T47D (cell line): ENCODE measurements at places on chromosomes 11 and 22.

GRCh38 chr11:76445121-76446084 lies 585 bp downstream of the EMSY start:
- DNase-seq: peak; percentile 99

DNA sequence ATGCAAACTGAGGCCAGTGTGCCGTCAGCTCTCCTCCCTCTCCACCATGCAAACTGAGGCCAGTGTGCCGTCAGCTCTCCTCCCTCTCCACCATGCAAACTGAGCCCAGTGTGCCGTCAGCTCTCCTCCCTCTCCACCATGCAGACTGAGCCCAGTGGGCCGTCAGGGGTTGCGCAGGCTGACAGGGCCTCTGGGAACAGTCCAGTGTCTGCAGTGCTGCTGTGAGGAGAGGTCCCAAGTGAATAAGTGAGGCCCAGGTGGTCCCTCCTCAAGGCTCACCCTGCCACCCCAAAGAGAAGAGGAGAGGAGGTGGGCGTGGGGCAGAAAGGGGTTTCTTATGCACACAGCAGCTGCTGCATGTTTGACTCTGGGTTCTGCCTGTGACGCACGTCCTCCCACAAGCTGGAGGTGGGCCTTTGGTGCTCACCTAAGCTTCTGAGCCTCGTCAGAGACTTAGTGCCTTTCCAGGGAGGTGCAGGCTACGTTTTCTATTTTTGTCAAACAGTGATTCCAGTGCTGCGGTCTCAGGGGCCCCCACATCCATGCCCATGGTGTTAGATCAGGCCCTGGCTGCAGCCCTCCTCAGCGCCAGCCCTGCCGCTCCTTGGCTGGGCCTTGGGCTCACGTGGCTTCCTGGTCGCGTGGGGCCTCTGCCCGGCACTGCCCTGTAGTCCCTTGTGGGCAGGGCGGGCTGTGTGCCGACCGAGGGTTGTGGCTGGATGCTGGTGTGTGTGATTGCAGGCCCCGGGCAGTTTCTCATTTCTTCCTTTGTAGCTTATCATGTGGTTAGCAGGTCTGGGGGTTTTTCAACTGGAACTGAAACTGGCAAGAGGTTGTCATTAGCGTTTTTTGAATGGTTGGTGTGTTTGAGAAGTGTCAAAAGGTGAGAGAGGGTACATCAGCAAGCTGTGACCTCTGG lies 7.1 kb downstream of the TPCN2 start:
- no peak for DNase-seq

- DNase-seq: no peak
Measured at GRCh38 chr11:3152471-3153110, 12.5 kb downstream of the OSBPL5 start.

DNA sequence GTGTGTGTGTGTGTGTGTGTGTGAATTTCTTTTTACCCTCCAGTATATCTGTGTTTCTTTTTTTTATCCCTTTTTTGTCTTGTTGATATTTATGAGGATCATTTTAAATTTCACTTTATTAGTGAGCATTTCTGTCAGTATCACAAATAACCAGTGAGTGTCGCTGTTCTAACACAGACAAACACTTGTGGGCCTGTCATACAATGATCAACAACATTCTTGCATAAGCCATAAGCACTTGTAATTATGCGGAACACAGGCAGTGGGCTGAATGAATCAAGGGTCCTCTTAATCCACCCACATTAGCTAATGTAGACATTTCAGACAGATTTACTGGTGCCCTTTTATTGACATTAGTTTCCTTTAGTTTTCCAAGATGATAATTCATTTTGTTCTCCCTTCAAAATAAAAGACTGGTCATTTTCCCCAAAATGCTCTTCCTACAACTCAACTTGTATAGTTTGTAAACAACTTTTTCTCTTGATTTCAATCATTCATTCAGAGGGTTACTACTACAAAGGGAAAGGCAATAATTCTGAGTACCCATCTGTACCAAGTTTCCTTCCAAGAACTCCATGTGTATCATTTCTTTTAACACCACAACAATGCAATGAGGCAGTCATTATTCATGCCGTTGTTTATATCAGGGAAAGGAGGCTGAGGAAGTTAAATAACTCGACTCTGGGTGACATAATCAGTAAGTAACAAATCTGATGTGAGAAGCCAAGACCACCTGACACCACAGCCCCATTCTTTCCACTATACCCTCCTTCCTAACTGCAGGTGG lies 34.5 kb upstream of the ANO3 start:
- DNase-seq: peak; percentile 42

- DNase-seq: no peak
Measured at GRCh38 chr11:110086892-110087309, 6.3 kb upstream of the ZC3H12C start.

- DNase-seq: no peak
Measured at GRCh38 chr22:47063606-47064005, 301.2 kb downstream of the TBC1D22A start.

GRCh38 chr22:20024225-20024624 lies 3.3 kb downstream of the TANGO2 start:
- DNase-seq: no peak

DNA sequence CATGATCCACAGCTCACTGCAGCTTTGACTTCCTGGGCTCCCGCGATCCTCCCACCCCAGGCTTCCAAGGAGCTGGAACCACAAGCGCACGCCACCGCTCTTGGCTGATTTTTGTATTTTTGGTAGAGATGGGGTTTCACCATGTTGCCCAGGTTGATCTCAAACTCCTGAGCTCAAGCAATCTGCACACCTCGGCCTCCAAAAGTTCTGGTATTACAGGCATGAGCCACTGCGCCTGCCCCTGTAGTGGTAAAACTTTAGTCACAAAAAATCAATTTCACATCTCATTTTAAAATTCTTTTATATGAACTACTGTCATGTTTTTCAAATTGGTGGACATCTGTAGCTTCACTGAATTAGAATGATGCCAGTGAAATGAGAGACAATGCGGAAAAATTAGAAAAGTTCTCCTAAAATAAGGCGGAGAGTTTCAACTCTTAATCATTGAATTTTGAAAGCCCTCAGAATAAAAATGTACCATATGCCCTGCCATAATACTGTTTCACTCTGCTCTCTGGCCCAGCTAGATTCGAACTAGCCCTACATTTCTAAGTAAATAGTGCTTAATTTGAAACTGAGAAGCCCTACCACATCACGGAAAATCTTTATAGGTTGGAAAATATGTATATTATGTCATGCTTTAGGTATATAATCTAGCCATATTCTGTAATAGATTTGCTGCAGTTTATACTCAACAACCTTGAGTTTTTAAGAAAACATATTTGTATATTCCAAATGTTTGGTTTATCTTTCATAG lies 78.7 kb downstream of the HORMAD2 start:
- no peak for DNase-seq

GRCh38 chr11:18749681-18750319 lies 23.8 kb upstream of the IGSF22 start:
- DNase-seq: no peak

DNA sequence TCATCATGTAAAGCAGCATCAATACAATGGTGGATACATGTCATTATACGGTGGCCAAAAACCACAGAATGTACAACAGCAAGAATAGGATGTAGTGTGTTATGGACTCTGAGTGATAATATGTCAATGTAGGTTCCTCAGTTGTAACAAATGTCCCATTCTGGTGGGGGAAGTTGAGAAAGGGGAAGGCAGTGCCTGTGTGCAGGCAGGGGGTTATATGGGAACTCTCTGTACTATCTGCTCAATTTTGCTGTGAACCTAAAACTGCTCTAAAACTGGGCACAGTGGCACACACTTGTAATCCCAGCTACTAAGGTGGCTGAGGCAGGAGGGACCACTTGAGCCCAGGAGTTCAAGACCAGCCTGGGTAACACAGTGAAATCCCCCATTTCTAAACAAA lies 5.9 kb downstream of the CHKA start:
- no peak for DNase-seq

GRCh38 chr22:49329636-49330035 lies 498.0 kb downstream of the BRD1 start:
- DNase-seq: no peak

DNA sequence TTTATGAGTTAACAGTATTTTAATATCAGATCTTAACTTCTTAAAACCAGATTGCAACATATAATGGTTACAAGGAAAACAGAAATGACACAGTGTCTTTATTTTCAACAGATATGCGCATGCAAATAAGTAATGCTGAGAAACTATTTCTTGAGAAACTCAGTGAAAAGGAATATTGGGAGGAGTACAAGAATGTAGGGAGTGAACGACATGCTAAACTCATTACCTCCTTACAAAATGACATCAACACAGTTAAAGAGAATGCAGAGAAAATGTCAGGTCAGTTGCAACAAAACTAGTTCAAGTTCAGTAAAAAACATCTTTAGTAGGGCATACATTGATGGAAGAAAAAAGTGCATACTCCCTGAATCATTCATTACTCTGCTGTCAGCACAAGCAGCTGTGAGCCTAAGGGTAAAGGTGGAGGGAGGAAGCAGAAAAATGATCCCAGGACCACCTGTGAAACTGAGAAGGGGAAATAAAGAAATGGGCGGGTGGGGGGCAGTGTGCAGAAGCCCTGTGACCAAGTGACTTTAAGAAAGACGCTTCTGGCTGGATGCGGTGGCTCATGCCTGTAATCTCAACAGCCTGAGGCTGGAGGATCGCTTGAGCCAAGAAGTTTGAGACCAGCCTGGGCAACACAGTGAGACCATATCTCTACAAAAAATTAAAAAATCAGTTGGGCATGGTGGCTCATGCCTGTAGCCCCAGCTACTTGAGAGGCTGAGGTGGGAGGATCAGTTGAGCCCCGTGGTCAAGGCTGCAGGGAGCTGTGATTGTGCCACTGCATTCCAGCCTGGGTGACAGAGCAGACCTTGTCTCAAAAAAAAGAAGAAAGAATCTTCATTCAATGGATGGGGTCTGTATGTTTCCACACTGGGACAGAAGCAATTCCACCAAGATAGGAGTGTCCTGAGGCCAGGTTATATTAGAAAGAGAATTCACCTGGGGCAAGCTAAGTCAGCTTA lies 31.2 kb downstream of the CCDC83 start:
- DNase-seq: no peak

GRCh38 chr11:69120096-69120875 lies 35.4 kb upstream of the SMIM38 start:
- DNase-seq: no peak

DNA sequence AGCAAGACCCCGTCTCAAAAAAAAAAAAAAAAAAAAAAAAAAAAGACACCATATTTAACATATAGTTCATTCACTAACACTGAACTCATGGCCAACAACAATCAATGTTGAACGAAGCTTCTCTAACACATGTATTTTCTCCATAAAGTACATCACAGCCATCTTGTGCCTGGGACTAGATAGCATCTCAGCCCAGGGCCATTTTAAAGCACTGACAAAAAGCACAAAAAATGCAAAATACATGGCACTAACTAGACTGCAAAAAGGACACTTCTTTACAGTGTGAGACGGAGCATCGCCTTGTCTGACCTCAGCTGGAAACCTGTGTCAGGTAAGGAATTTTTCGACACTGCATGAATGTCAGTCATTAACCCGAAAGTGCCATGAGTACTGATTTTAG lies 23.3 kb downstream of the KIAA0930 start:
- no peak for DNase-seq

- peak; percentile 94 for DNase-seq
Measured at GRCh38 chr11:61699737-61700160, 19.6 kb downstream of the DAGLA start.

- no peak for DNase-seq
Measured at GRCh38 chr22:50717709-50718351, 20.2 kb upstream of the ACR start.

DNA sequence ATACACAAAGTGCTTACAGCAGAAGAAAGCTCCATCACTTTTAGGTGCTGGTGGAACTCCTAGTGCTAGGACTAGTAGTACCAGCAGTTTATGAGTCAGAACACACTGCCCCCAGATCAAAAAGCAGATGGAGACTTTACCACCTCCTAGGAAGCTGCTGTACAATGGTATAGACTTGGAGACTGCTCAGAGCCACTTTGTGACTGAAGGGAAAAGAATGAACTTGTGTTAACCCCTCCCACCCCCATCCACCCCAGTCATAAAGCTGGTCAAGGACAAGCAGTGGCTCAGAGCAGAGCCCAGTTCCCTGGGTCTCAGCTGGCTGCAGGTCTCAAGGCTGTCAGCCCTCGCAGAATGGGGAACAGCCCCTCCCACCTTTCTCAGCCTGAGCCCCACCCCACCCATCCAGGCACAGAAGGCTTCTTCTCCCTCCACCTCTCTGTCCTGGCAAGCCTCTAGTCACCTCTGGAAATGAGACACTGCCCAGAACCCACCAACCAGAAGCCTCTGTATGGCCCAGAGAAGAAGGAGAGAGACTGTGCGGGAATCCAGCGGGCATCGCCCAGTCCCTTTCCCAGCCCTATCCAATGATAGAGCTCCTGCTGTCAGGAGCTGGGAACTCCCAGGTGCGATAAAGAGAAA lies 23.8 kb downstream of the PACSIN2 start:
- DNase-seq: no peak

- DNase-seq: no peak
Measured at GRCh38 chr11:91869686-91870085, 354.9 kb upstream of the FAT3 start.

- no peak for DNase-seq
Measured at GRCh38 chr22:17368554-17369438, 464 bp upstream of the CECR2 start.

DNA sequence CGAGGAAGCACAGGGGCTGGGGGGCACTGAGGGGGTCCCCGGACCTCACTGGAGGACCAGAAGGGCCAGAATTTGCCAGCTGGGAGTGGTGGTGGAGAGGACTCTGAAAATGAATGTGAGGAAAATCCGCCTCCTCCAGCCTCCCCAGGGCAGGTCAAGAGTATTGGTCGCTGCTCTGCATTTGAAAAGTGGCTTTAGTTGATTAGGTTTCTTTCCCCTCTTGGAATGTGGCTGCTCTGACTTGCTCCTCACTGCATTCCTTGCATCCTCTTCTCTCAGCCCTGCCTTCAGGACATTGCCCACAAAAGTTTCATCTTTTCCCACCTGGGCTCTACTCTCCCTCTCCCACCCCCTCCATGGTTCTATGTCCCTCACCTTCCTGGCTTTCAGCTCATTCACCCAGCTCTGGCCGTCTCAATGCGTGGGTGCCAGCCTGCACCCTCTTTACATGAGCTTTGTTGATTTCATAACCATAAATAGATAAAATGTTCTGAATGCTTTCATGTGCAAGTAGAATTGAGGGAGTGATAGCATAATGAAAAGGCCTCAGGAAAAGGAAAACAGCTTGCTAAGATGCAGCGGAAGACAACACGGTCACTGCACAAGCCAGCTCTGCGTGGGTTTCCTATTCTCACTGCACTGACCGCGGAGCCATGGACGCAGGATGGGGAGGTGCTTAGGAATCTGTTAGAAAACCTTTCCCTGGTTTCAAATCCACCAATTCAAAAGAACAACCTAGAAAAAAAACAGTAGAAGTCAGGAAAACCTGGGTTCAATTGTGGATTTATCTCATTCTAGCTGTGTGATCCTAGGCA lies 6.5 kb upstream of the NPAS4 start:
- no peak for DNase-seq

GRCh38 chr11:132601875-132602274 lies 930.4 kb downstream of the OPCML start:
- no peak for DNase-seq

GRCh38 chr11:12727563-12728211 lies 53.5 kb downstream of the TEAD1 start:
- DNase-seq: no peak
